ENCODE measurements at places on chromosomes 6 and 20. TPM values are rescaled to one million over a fixed set of nuclear protein-coding genes. Genes with fewer than 3 reads are reported as not detected.

- no peaks in the 10 kb centered on the region for H3K27me3 ChIP-seq
- DNase-seq = no peak
- H3K36me3 ChIP-seq = no peaks in the 10 kb centered on the region
- H3K4me1 ChIP-seq = no peaks in the 10 kb centered on the region
- H3K27ac ChIP-seq = no peak overlapping the region
- no peak overlapping the region for H3K4me3 ChIP-seq
These were observed 1100.6 kb upstream of the CITED2 start for GRCh38 chr6:140475086-140475485.

GRCh38 chr6:132695773-132696172, 18.1 kb downstream of the VNN1 start:
- DNase-seq = no peak
- no peaks in the 10 kb centered on the region for H3K27me3 ChIP-seq
- H3K4me3 ChIP-seq = no peak overlapping the region
- H3K27ac ChIP-seq = no peak overlapping the region
- no peaks in the 10 kb centered on the region for H3K36me3 ChIP-seq

- H3K4me3 ChIP-seq = no peak overlapping the region
- no peak overlapping the region for H3K27ac ChIP-seq
- H3K27me3 ChIP-seq = no peaks in the 10 kb centered on the region
- H3K36me3 ChIP-seq = no peaks in the 10 kb centered on the region
These were observed 21.6 kb downstream of the OGFRL1 start for GRCh38 chr6:71310261-71310660.

Gene PGBD1
- 2.4 TPM for total RNA-seq

Gene MYLK2
- total RNA-seq = 0.25 TPM

- peak overlapping the region; percentile 82 for H3K27ac ChIP-seq
- peaks cover 24% of the 10 kb centered on the region for H3K4me1 ChIP-seq
- no peaks in the 10 kb centered on the region for H3K36me3 ChIP-seq
- no peak overlapping the region for H3K4me3 ChIP-seq
These were observed 64.1 kb upstream of the RPS6KA2 start for GRCh38 chr6:166691199-166691598.

DNA sequence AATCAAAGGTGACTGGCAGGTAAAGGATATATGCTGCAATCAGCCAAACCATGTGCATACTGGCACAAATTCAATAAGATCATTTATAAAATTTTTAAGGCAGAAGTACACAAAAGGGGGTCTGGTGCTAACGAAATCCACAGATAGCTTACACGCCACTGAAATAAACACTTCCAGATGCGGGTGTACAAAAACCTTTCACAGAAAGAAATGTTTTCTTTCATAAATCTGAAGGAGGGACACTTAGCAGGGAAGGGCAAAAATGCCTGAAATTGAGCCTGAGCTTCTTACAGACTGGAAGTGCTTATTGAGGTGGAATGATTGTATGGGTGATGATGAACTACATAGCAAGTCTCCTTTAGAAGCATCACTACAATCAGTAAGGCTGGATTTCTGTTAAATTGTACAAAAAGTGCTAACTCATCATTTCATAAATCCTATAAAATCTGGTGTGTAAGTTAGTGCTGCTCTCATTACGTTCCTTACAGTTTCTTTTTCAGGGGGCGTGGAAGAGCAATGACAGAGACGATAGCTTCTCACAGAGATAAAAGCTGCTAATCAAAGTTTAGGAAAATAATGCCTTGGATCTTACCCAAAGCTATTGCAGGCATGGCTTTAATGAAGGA, 409.3 kb upstream of the RUNX2 start:
- no peaks in the 10 kb centered on the region for H3K27me3 ChIP-seq
- DNase-seq = no peak
- H3K27ac ChIP-seq = no peak overlapping the region
- H3K4me3 ChIP-seq = no peak overlapping the region
- peaks cover 14% of the 10 kb centered on the region for H3K4me1 ChIP-seq

GRCh38 chr6:154548130-154548830, 37.8 kb upstream of the CNKSR3 start:
- H3K36me3 ChIP-seq = no peaks in the 10 kb centered on the region
- H3K4me1 ChIP-seq = peaks cover 5% of the 10 kb centered on the region
- H3K27ac ChIP-seq = no peak overlapping the region
- DNase-seq = peak; percentile 20
- H3K27me3 ChIP-seq = no peaks in the 10 kb centered on the region
- no peak overlapping the region for H3K4me3 ChIP-seq

DNA sequence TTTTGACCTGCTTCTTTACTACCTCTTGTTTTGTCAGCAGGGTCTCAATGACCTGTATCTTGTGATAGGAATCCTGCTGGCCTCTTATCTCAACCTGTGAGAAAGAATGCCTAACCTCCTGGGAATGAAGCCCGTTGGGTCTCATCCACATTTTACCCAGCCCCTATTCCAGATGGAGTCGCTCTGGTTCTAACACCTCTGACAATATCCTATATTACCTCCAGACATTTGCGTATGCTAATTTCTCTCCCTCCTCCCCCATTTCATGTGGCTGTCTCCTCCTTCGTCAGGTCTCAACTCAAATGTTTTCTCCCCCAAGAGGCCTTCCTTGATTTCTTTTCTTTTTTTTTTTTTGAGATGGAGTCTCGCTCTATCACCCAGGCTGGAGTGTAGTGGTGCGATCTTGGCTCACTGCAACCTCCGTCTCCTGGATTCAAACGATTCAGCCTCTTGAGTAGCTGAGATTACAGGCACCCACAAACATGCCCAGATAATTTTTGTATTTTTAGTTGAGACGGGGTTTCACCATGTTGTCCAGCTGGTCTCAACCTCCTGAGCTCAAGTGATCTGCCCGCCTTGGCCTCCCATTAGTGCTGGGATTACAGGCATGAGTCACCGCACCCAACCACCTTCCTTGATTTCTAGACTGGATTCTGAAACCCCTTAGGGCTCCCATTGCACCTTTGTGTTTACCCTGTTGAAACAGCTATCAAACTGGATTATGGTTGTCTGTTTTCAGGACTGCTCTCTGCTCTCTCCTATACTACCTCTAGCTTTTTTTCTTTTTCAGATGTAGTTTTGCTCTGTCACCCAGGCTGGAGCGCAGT, 49.5 kb upstream of the B4GALT5 start:
- H3K4me3 ChIP-seq = no peak overlapping the region
- no peak for DNase-seq
- no peaks in the 10 kb centered on the region for H3K27me3 ChIP-seq
- H3K4me1 ChIP-seq = peaks cover 40% of the 10 kb centered on the region
- H3K27ac ChIP-seq = peak overlapping the region; percentile 30

GRCh38 chr20:13158369-13158768, 62.7 kb upstream of the ISM1 start:
- H3K27ac ChIP-seq = no peak overlapping the region
- H3K27me3 ChIP-seq = no peaks in the 10 kb centered on the region
- no peak for DNase-seq
- peaks cover 13% of the 10 kb centered on the region for H3K4me1 ChIP-seq
- no peak overlapping the region for H3K4me3 ChIP-seq

- no peak overlapping the region for H3K27ac ChIP-seq
- no peak for DNase-seq
- H3K4me1 ChIP-seq = peaks cover 14% of the 10 kb centered on the region
These were observed 1.0 kb downstream of the SCML4 start for GRCh38 chr6:107823047-107823557.

- H3K27me3 ChIP-seq = no peaks in the 10 kb centered on the region
- DNase-seq = no peak
- H3K4me3 ChIP-seq = no peak overlapping the region
- H3K27ac ChIP-seq = no peak overlapping the region
- H3K36me3 ChIP-seq = no peaks in the 10 kb centered on the region
- no peaks in the 10 kb centered on the region for H3K4me1 ChIP-seq
These were observed 53.2 kb upstream of the ARG1 start for GRCh38 chr6:131519670-131520436.

- H3K4me3 ChIP-seq = no peak overlapping the region
- H3K36me3 ChIP-seq = no peaks in the 10 kb centered on the region
- no peaks in the 10 kb centered on the region for H3K27me3 ChIP-seq
- no peak overlapping the region for H3K27ac ChIP-seq
- H3K4me1 ChIP-seq = peaks cover 44% of the 10 kb centered on the region
These were observed 97.4 kb downstream of the SASH1 start for GRCh38 chr6:148440016-148440415.
